ENCODE measurements at places on chromosomes 7 and 10. TPM values are rescaled to one million over a fixed set of nuclear protein-coding genes. Genes with fewer than 3 reads are reported as not detected.

Gene PRR15
- total RNA-seq, result not detected

Gene NPSR1
- 0.99 TPM for total RNA-seq

Gene CDK1
- total RNA-seq, result 40.9 TPM

Gene MCU
- total RNA-seq, result 36.2 TPM

Gene VENTX
- 0.22 TPM for total RNA-seq

Gene TMEM236
- total RNA-seq, result 0.44 TPM

Gene TMEM178B
- total RNA-seq, result 16.5 TPM

Gene SEC24C
- total RNA-seq, result 60.9 TPM

Gene HYAL4
- total RNA-seq, result not detected

Data from camera-type eye (tissue), 1 donor.